ENCODE measurements at places on chromosomes 2 and 18.

GRCh38 chr18:36680042-36680441, 148.8 kb downstream of the TPGS2 start:
- no peak for DNase-seq

DNA sequence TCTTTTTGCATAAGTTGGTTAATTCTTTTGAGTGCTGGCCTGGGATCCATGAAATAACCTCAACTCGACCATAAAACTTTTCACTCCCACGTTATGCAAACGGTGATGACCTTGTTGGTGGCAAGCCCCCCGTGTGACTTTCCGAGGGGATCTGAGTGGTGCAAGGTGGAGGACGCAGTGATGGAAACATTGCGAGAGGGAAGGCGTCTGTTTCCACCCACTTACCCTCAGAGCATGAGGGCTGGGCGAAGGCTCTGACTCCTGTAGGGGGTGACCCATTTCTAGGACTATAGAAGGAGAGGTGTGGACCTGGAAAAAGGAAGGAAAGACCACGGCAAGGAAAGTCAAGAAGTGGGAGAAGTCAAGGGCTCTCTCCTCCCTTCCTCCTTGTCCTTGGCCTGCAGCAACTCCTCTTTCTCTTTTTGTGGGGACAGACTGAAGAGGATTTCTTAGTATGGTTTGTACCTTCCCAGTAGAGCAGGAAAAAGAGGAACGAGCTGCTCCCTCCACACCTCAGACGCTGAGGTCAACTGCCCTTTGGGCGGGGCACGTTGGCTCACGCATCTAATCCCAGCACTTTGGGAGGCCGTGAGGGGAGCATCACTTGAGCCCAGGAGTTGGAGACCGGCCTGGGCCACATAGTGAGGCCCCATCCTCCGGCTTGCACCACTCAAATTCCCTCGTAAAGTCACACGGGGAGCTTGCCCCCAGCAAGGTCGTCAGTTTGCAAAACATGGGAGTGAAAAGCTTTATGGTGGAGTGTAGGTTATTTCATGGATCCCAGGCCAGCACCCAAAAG, 15.5 kb upstream of the CD8A start:
- DNase-seq: no peak

DNA sequence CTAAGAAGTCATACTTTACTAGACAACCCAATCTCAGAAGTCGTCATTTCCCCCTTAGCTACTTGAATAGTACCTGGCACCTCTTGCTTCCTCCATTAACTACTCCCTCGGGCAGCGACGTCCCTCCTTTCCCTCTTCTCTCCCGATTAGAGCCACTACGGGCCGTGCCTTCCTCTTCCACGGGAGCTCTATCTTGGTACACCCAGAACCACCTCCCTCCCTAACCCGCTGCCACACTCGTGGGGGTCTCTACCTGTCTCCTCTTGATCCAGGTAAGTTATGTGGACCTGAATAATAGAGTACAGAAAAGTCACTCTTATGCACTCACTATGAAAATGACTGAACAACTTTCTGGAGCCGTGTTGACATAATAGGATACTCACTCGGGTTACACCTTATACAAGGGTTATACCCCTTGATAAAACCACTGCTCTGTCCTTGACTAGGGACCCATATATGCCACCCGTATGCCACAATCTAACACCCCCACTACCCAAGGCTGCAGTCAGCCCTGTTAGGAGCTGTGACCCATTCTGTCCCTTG, 595 bp upstream of the HDHD2 start:
- DNase-seq: no peak

DNA sequence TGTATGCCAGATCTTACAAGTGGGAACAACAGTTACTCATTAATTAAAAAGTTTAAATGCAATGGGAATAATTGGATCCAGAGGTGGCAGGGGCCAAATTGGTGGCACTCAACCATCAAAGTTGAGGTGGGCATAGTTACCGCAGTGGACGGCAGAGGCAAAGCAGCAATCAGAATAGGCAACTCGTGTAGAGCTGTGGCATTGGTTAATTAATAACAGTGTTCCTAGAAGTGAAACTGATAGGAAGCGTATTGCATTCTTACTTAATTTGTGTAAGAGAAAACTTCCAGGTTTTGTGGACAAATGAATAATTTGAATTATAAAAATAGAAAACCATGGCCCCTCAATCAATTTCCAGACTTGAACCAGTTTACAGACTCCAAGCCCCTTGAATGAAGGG, 1068.2 kb upstream of the ACVR2A start:
- no peak for DNase-seq

DNA sequence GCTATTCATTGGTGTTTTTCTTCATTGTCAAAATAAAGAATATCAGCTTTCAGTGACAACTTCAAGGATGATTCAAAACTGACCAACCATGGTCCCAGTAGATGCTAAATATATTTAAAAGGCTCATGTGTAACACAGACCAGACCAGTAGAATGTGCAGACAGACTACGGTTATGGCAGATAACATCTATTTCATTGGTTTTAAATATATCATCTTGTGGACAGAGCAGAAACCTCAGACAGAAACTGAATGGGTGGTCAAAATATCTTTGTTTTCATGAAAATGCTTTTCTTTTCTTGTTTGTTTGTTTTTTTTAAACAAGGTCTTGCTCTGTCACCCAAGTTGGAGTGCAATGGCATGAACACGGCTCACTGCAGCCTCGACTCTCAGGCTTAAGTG, 107.4 kb upstream of the CREB1 start:
- DNase-seq: no peak

- peak; percentile 59 for DNase-seq
Measured at GRCh38 chr18:28062443-28062842, 114.5 kb downstream of the CDH2 start.

GRCh38 chr2:159090514-159091201, 122.2 kb downstream of the TANC1 start:
- DNase-seq: peak; percentile 37

GRCh38 chr2:160156100-160156499, 44.0 kb downstream of the ITGB6 start:
- no peak for DNase-seq

GRCh38 chr2:23404426-23404825, 19.4 kb downstream of the KLHL29 start:
- peak; percentile 83 for DNase-seq

DNA sequence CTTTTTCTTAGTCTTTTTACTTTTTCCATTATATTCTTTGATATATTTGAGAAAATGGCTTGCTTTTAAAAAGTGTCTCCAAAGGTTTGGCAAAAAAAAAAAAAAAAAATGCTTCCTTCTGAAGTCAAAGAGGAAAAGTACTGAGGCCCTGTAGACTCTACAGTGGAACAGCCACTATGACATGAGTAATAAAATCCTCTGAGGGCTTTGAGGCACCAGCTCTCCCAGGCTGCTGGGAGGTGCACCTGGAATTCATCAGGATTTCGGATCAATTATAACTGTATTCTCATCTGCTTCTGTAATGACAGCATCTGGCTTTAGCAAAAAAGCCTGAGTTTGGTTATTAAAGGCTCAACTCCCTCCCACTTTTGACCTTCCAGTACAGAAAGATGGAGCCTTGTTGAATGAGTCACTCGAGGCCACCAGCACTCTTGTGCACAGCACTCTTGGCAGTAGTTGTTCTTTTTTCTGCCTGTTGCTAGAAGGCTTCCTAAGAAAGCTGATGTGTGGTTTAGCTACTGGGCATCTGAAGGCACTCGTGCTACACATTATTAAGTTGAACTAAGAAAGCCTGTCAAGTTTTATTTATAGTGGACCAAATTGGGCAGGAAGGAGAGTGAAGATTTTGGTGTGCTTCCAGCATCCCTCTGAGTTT, 131.3 kb downstream of the PRPF40A start:
- DNase-seq: peak; percentile 92

DNA sequence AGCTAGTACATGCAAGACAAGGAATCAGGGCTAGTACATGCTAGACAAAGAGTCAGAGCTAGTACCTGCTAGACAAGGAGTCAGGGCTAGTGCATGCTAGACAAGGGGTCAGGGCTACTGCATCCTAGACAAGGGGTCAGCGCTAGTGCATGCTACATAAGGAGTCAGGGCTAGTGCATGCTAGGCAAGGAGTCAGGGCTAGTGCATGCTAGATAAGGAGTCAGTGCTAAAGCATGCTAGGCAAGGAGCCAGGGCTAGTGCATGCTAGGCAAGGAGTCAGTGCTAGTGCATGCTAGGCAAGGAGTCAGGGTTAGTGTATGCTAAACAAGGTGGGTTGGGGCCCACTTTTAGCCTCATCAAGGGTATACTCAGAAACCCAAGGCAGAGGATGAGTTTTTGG, 90.1 kb upstream of the FAM136A start:
- DNase-seq: peak; percentile 6

DNA sequence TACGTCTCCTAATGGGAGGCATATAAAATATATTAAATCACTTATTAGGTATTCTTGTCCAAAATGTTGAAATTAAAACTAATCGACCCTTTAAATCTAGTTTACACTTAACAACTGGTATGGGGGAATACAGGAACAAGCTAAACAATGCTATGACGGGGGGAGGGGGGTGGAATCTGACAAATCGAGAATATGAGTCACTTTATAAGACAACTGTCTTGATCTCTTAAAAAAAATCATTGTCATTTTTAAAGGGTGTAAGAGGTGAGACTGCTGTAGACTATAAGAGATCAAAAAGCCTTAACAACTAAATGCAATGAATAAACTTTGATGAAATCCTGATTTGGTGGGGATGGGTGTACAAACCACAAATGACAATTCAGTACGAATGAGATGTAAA, 6.0 kb downstream of the MAP3K2 start:
- DNase-seq: no peak

- DNase-seq: no peak
Measured at GRCh38 chr2:6771634-6772611, 93.8 kb downstream of the CMPK2 start.

DNA sequence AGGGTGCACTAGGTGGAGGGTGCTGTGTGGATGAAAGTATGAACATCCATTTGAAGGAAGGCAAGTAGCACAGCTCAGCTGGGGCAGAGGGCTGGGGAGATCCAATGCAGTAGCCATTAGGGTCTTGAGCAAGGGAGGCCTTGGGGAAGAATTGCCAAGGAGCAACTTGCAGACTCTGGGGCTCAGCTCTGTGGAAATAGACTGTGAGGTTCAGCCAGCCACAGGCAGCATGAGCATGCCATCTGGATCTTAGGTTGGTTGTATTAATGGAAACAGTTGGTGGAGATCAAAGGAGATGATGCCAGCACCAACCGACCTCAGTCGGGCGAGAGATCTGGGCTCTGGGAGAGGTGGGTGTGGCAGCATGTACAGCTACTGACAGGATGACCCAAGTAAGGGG, 5.6 kb downstream of the ZAP70 start:
- no peak for DNase-seq

DNA sequence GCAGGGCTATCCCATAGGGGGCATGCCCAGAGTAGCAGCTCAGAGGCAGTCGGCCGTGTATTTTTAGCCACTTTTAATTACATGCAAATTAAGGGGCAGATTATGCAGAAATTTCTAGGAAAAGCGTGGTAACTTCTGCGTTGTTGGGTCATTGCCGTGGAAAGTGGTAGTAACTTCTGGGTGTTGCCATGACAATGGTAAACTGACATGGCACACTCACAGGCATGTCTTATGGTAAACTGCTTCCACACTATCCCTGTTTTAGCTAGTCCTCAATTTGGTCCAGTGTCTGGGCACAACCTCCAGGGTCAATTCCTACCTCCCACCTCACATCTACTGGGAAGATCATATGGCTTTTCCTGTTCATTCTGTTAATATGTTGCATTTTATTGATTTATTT, 428.9 kb upstream of the FANCL start:
- DNase-seq: no peak

DNA sequence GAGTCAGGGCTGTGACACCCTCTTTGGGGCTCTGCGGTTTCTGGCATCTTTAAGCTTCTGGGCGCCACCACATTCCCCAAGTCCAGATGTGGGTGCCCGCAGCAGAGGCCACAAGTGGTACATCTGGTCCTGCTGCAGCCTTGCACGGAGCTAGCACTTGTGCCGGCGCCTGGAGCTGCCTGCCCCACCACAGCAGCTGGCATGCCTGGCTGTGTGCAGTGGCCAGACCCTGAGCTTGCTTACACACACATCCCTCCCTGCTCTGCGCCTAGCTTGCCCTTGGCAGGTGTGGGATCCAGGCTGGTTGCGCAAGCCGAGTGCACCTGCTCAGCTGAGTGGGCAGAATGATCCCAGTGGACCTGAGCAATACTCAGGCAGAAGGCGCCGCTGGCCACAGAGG, 27.3 kb downstream of the SLC4A10 start:
- no peak for DNase-seq
